Right lung (tissue), 10 donors: ENCODE measurements at places on chromosomes 11 and 22. TPM values are rescaled to one million over a fixed set of nuclear protein-coding genes. Genes with fewer than 3 reads are reported as not detected.

RPL27A gene
- 3,172 TPM for polyA plus RNA-seq

NELL1 gene
- 0.28 TPM for polyA plus RNA-seq

C11orf86 gene
- not detected for polyA plus RNA-seq

PHOX2A gene
- 0.13 TPM for polyA plus RNA-seq

MMP11 gene
- polyA plus RNA-seq, result 12.5 TPM

FHIP1B gene
- polyA plus RNA-seq, result 65.5 TPM

BEST1 gene
- 4.2 TPM for polyA plus RNA-seq

MAPK8IP2 gene
- polyA plus RNA-seq, result 0.56 TPM

PTH gene
- not detected for polyA plus RNA-seq

LRRC56 gene
- 2.6 TPM for polyA plus RNA-seq
